ENCODE measurements at places on chromosomes 7 and 10.

DNA sequence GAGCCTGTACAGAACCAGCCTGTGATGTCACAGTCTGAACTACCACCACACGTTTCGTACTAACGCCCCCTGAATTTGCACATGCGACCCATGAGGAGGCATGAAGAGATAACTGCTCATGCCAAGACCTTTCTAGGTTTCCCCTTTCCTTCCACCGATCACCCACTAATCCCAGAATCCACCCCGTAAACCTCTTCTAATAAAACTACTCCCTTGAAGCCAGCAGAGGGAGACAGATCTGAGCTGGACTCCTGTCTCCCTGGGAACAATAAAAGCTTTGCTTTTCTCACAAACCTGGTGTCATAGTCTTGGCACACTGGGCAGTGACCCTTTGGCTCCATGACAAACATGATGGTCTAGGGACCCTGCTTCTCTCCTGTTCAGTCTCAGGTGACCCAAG, 144.5 kb downstream of the FRMD4A start:
- no peak for DNase-seq

DNA sequence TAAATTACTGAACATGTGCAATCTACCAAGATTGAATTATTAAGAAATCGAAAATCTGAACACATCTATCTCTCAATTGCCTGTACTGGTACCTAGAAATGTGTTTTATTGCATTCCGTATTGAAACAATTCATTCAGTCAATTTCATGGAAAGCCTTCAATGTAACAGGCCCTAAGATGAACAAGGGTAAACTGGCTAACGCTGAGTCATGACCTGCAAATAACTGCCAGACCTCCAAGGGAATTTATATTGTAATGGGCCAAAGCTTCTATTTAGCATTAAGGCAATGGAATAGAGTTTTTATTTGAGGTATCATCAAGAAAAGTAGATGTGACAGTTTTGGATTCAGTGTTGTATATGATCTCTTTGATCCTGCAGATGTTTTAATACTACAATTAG, 49.9 kb upstream of the CD36 start:
- DNase-seq: no peak

- DNase-seq: no peak
Observed at GRCh38 chr7:20307901-20308300, 22.8 kb upstream of the ITGB8 start.

- DNase-seq: no peak
Observed at GRCh38 chr7:16368885-16369284, 52.5 kb downstream of the CRPPA start.

Measured in stimulated activated CD4-positive, alpha-beta T cell treated with anti-CD3 and anti-CD28 coated beads, Interleukin-1b, Interleukin-23, amount 100 ng/mL, for 1 hour (primary cell).